ENCODE measurements at places on chromosomes 5 and 9.

DNA sequence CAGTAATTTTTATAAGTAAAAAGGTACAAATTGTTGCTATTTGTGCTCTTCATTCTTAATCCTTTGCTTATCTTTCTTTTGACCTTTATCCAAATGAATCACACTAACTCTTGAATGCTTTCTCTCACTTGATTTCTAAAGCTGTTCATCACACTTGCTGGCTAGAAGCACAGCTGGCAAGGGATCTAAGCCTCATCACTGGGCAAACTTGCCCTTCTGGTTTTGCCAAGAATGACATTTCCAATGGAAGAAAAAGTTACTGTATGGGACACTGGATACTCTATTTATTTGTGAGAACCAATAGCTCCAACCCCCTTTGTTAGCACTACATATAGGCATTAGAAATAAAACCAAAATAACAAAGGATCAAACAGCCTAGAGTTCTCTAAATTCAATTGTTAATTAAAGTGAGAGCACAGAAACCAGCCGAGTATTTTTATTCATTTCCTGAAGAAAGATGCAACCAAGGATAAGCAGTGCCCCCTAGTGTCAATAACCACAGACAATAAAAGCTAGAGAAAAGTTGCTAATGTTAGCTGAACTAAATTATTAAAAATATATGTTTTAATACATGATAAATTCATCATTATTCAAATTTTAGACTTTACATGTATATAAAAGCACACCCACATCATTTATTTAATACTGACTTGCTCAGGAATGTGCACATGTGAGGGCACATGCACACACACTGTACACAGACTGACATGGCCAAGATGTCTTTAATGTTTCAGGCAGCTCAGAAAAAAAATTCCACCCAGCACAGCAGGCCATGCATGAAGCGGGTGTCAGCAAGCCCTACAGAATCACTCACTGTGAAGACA is 59.8 kb upstream of the POU5F2 start:
- DNase-seq = peak; percentile 42

DNA sequence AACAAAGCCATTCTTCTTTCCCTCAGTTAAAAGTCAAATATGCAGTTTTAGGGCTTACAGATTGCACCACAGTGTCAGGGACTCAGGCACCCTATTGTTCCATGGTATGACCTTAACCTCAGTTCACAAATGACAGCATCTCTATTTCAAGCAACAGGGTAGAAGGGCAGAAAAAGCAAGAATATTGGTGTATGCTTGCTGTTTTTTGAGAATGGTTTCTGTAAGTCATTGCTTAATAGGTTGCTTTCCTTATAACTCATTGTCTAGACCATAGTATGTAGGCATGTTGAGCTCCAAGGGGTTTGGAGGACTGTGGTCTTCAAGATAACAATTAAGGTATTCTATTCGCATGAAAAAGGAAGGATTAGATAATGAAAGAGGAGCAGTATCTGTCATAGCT is 183.5 kb upstream of the EDIL3 start:
- no peak for DNase-seq

DNA sequence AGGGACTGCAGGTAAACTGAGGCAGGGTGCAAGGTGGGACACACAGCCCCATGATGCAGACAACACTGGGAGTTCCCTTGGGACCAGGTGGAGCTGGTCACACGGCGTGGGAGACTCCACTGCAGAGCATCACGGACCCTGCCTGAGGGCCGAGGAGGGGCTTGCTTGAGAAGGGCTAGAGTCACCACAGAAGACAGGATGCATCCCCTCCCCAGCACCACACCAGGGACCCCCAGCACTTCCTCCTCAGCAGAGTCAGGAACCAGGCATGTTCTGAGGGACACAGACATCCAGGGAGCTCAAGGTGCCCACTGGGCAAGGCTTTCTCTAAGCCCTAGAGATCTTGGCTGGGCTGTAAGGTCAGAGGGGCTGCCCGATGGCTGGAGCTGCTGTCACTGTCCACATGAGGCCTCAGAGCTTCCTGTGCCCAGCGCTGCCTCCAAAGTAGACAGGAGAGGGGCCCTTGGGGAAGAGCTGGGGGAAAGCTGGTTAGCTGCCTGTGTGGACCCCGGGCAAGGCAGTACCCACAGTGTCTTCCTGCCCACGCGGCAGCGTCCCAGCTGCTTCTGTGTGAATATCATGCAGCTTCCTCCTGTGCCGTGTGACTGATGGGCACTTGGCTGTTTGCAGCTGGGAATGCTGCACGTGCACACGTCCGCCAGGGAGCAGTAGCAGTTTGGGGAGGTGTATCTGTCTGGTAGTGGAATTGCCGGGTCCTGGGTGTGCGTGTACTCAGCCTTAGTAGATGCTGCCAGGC is 176.6 kb downstream of the CACNA1B start:
- no peak for DNase-seq

- DNase-seq = no peak
Observed at GRCh38 chr5:136191304-136192014, 1.5 kb downstream of the SMIM32 start.

DNA sequence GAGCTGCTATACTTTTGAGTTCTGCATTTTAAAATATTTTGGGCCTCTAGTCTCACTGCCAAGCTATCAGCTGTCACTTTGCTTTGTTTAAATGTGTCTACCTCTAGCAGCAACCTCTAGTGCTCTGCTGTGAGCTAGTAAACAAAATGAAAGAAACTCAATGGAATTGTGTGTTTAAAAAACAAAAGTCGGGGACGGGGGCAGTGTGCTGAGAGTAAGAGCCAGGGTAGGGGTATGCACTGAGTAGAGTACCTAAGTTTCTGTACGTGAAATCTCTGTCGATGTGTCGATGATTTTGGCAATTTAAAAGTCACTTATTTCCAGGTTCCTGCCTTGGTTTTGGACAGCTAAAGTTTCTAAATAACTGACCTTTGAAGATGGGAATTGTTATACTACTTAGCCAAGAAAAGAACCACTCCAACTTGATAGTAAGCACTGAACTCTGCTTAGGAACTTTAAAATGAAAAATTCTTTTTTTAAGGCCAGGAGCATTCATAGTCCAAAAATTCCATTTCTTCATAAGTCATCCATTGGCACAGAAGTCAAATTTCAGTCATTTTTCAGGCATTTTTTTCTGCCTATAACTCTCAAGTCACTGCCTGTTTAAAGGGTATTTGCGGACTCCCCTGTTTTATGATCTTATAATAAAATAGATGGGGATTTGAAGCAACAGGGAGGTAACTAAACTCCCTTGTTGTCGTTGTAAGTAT is 111.5 kb downstream of the SAXO1 start:
- DNase-seq = no peak

- DNase-seq = no peak
Observed at GRCh38 chr9:80881940-80882339, 807.4 kb downstream of the TLE1 start.

DNA sequence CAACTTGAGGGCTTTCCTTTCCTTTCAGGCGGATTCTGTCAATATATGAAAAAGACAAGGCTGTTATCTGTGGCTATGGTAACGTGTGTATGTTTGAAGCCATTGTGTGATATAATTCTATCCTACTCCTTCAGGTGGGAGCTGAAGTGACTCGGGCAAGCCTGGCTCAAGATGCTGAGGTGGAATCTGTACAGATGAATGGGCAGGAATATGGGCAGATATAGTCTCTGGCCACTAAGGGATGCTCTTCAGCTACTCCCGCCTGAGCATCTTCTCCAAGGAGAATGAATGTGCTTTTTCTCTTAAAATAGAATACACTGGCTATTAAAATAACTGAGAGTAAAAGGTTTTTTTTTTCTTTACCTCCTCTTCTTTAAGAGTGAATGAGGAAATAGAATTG is 244.8 kb downstream of the ADGRV1 start:
- no peak for DNase-seq

- no peak for DNase-seq
Observed at GRCh38 chr5:57537811-57538210, 55.2 kb upstream of the ACTBL2 start.

GRCh38 chr5:55636177-55636576 is 75.9 kb downstream of the SLC38A9 start:
- DNase-seq = no peak

DNA sequence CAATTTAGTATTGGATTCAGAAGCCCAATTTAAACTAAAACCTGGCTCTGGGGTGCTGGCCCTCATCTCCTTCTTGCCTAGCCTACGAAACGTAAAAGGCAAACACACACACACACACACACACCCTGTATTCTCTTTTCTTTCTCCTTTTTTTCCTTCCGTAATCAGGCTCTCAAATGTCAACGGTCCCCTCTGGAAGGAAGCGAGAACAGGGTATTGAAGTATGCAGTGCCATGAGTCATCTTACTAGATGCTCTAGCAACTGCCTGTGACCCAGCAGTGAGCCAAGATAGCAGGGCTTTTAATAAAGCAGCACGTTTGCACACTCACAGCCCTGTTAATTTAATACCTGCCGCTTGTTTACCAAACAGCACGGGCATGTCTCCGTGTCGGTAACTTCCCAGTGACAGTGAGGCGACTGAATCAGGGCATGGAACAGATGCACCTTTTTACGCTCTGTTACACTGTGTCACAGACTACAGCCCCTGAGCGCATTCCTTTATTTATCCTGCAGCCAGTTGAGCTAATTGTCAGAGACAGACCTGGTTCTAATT is 243.8 kb downstream of the BNC2 start:
- no peak for DNase-seq

DNA sequence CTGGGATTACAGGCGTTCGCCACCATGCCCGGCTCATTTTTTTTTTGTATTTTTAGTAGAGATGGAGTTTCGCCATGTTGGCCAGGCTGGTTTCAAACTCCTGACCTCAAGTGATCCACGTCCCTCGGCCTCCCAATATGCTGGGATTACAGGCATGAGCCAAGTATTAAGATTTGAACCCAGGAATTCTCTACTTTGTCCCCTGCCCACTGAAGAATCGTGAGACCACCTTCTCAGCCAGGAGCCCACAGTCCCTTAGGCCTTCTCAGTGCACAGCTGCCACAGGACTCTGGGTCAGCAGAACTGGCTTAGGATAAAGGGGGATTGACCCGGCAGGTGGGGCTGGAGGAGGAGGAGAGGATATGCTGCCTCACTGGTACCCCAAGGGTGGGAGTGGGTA is 13.4 kb downstream of the OLFML2A start:
- DNase-seq = no peak

DNA sequence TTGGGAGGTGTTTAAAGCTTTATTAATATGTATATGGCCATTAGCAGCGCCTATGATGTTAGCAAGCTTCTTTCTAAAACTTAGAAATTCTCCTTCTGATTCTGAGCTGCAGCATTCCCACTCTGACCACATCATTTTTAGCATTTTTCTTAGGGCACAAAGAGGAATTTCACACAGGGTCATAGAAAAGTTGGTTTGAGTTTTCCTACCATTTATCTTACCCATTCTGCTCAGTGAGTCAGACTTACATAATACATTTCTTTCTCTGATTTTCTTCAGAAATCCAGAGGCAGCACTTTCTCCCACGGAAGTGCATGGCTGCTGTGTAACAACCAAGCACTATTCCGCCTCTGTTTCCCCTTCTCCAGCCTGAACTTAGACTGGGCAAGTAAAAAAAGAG is 246.6 kb downstream of the ARL15 start:
- no peak for DNase-seq

DNA sequence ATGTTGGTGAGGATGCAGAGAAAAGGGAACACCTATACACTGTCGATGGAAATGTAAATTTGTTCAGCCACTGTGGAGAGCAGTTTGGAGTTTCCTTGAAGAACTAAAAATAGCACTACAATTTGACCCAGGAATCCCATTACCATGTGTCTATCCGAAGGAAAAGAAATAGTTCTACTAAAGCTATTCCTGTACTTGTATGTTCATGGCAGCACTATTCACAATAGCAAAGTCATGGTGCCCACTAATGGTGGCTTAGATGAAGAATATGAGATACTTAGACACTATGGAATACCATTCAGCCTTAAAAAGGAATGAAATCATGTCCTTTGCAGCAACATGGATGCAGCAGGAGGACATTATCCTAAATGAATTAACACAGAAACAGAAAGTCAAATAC is 50.2 kb upstream of the CAST start:
- DNase-seq = no peak

GRCh38 chr5:179668391-179668790 is 12.4 kb downstream of the CBY3 start:
- peak; percentile 22 for DNase-seq

DNA sequence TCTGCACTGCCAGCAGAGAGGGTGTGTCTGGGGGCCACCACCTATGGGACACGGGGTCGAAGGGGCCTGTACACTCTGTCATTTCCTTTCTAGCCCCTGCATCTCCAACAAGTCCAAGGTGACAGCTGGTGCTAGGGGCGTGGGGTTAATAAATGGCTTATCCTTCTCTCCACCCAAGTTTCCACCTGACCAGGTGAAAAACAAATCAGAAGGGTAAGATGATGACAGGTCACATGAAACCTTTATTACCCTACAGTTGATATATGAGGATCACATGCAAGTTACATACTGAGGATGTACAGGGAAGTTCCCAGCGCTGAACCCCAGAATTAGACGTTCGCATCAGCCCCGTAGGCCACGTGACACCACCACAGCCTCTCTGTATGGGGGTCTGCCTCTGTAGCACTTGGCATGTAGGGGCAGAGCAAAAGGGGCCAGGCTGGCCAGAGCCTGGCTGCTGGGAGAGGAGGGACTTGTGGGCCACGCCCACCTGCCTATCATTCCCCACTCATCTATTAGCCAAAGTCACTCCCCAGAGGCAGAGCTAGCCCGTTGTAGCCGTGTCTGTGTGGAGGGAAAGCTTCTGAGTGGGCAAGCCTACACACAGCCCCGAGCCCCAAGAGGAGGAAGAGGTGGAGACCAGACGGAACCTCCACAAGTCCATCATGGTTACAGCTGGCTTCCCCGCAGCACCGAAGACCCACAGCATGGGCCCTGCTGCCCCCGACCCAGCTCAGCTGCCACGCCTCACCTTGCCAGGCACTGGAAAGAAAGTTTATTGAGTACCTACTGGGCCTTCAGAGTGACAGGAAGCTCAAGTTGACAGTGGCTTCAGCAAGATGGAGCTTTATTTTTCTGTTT is 2.2 kb downstream of the TMEM141 start:
- DNase-seq = no peak

- no peak for DNase-seq
Observed at GRCh38 chr5:145341842-145342241, 493.3 kb downstream of the PRELID2 start.
